Cardiac muscle cell (in vitro differentiated cells and primary cell): ENCODE measurements at places on chromosomes 13 and 19. TPM values are rescaled to one million over a fixed set of nuclear protein-coding genes. Genes with fewer than 3 reads are reported as not detected.

PINLYP gene
- polyA plus RNA-seq, result 8.7 and 12.8 TPM in 2 replicates

PABPC3 gene
- 0.06 TPM in 1 of 2 replicates, not detected in the other for polyA plus RNA-seq

ZNF28 gene
- 11.7 and 13.4 TPM in 2 replicates for polyA plus RNA-seq

GRCh38 chr13:70622796-70623195 is 514.5 kb upstream of the KLHL1 start:
- no peaks in the 10 kb centered on the region for H3K4me1 ChIP-seq
- no peaks in the 10 kb centered on the region for H3K36me3 ChIP-seq
- no peak overlapping the region for H3K4me3 ChIP-seq
- no peak overlapping the region for H3K27ac ChIP-seq
- no peaks in the 10 kb centered on the region for H3K27me3 ChIP-seq
- no peak for DNase-seq

DNA sequence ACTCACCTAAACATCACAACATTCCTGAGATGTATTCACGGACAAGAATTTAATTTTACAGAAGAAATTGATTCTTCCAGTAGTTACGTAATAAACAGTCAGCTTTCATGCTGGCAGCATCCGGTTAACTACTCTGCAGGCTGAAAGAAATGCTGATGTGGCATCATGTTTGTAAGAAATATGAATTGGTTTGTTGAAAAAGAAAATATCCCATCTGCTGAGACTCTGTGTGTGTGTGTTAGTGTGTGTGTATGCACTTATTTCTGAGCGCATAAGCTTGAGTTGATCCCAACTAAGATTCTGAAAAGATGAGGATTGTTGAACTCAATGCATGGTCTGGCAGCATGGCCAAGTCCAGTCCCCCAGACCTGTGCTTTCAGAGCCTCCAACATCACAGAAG is 74.3 kb upstream of the FAM216B start:
- no peak overlapping the region for H3K27ac ChIP-seq
- peaks cover 10% of the 10 kb centered on the region for H3K4me1 ChIP-seq
- H3K4me3 ChIP-seq, result no peak overlapping the region
- DNase-seq, result peak; percentile 26
- H3K27me3 ChIP-seq, result no peaks in the 10 kb centered on the region

DNA sequence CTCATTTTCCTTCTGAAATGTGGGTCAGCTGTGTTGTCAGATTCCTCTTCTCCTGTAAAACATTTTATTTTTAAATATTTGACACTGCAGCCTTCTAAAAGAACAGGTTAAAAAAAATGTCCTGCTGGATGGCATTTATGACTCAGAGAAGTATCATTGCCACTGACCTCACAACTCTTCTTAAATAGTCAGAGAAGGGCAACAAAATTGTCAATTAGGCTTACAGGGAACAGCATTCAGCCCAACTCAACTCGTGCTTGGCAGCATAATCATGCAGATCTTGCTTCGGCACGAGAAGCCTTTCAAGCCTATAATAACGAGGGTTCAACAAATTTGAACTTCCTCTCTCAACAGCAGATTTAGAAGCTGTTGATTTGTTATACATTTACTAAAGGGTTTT is 296.7 kb upstream of the DACH1 start:
- no peaks in the 10 kb centered on the region for H3K4me1 ChIP-seq
- no peak for DNase-seq
- H3K27me3 ChIP-seq, result no peaks in the 10 kb centered on the region
- no peak overlapping the region for H3K4me3 ChIP-seq
- no peak overlapping the region for H3K27ac ChIP-seq

- H3K4me1 ChIP-seq, result peaks cover 38% of the 10 kb centered on the region
- DNase-seq, result peak; percentile 97
- H3K4me3 ChIP-seq, result peak within 1 kb of the TSS; percentile 67
- H3K27me3 ChIP-seq, result no peaks in the 10 kb centered on the region
Measured at GRCh38 chr19:46296722-46297461, at the start of gene HIF3A. TSS of gene HIF3A (plus strand) at chr19:46297042. CDS start at chr19:46297077, 35 bp downstream.

GRCh38 chr13:39822437-39822836 is 167.0 kb downstream of the COG6 start:
- H3K27ac ChIP-seq, result no peak overlapping the region
- H3K27me3 ChIP-seq, result no peaks in the 10 kb centered on the region
- no peaks in the 10 kb centered on the region for H3K36me3 ChIP-seq

DNA sequence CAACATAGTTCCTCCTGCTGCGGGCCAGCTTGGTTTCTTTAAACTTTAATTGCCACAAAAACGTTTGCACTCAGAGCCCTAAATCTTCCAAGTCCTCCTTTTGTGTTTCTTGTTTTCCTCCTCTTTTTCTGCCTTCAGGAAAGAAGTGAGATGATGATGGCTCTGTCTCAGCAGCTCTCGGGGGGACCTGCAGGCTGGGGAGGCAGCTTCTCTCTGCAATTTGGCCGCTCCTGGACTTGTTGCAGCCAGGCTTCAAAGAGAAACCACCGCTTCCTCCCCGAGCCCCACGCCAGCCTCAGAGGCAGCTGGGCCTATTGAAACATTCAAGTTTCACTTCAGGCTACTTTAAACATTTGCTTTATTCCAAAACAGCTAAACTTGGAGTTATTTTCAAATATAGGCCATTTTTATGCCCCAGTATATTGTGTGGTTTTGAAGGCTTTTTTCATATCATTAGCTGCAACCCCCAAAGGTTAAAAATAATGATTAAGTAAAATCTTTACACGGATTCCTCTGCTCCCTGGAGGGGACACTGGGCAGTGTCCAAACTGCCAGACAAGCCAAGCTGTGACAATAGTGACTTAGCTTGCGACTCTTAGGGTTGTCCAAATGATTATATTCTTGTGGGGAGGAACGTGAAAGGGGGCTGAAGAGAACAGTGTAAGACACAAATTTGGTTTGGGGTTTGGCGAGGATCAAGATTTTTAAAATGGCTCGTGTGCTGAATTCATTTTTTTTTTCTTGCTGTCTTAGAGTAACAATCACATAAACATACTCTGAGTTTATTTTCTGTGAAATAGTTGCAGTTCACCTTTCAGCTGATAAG is 330.8 kb downstream of the DLEU7 start:
- peaks cover 9% of the 10 kb centered on the region for H3K4me1 ChIP-seq
- H3K27ac ChIP-seq, result no peak overlapping the region
- no peak overlapping the region for H3K4me3 ChIP-seq
- H3K36me3 ChIP-seq, result no peaks in the 10 kb centered on the region
- DNase-seq, result peak; percentile 17

- no peak overlapping the region for H3K4me3 ChIP-seq
- H3K27me3 ChIP-seq, result no peaks in the 10 kb centered on the region
- H3K36me3 ChIP-seq, result no peaks in the 10 kb centered on the region
- H3K27ac ChIP-seq, result no peak overlapping the region
- H3K4me1 ChIP-seq, result no peaks in the 10 kb centered on the region
- peak; percentile 84 for DNase-seq
Measured at GRCh38 chr13:41418027-41418426, 39.3 kb upstream of the RGCC start.

DNA sequence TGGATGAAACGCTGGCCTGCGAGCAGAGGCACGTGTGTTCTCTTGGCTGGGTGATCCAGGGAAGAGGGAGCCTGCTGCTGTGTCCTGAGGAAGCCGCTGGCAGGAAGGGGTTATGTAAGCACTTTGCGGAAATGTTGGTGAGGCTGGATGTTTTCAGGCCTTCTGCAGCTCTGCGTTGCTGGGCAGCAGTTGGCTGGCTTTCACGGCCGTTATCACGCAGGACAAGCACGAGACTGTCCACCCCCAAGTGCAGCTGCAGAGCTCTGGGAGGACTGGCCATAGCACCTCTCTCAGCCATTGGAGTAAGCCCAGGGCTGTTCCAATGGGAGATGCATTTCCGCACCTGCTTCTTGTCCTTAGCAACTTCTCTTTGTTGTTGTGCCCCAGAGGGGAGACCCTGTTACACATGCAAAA is 146.9 kb upstream of the SOX21 start:
- no peaks in the 10 kb centered on the region for H3K27me3 ChIP-seq
- no peak overlapping the region for H3K4me3 ChIP-seq
- no peak overlapping the region for H3K27ac ChIP-seq
- DNase-seq, result no peak
- H3K4me1 ChIP-seq, result no peaks in the 10 kb centered on the region
- no peaks in the 10 kb centered on the region for H3K36me3 ChIP-seq

GRCh38 chr19:38049105-38049649 is 142.2 kb downstream of the SIPA1L3 start:
- H3K4me1 ChIP-seq, result no peaks in the 10 kb centered on the region
- peak; percentile 49 for DNase-seq
- H3K36me3 ChIP-seq, result no peaks in the 10 kb centered on the region
- no peaks in the 10 kb centered on the region for H3K27me3 ChIP-seq
- no peak overlapping the region for H3K4me3 ChIP-seq

- peak overlapping the region; percentile 84 for H3K4me3 ChIP-seq
- H3K27ac ChIP-seq, result no peak overlapping the region
- DNase-seq, result peak; percentile 91
- no peaks in the 10 kb centered on the region for H3K4me1 ChIP-seq
- H3K36me3 ChIP-seq, result no peaks in the 10 kb centered on the region
Measured at GRCh38 chr19:18895038-18895823, 727 bp downstream of the CERS1 start.
